ENCODE measurements at places on chromosomes 1 and 21.

GRCh38 chr1:26747048-26747447, 40.7 kb upstream of the PIGV start:
- DNase-seq = no peak

DNA sequence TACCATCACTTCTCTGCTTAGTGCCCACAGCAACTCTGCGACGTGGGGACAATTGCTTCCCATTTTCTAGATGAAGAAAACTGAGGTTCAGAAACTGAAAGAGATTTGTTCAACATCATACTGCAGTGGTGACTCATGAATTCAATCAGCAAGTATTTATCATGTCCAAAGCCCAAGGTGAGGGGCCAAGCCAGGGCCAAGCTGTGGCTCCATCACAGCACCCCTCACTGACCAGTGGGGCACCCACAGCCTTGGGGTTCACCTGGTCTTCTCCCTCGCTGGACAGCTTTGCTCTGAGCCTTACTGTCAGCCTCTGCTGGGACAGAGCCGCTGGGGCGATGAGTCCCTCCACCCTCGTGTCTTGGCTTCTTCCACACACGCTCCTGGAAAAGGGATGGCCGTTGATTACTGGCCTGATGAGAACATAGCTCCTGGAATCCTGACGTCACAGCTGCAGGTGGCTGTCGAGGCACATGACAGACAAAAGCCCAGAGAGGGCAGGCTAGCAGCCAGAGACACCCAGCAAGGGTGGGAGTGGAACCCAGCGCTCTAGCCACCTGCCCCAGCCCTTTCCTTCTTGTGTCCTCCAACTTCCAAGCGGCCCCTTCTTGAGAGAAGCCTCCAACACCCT, 6.2 kb downstream of the EDN2 start:
- no peak for DNase-seq

- DNase-seq = no peak
These were observed 210.3 kb downstream of the TPR start for GRCh38 chr1:186164773-186165172.

DNA sequence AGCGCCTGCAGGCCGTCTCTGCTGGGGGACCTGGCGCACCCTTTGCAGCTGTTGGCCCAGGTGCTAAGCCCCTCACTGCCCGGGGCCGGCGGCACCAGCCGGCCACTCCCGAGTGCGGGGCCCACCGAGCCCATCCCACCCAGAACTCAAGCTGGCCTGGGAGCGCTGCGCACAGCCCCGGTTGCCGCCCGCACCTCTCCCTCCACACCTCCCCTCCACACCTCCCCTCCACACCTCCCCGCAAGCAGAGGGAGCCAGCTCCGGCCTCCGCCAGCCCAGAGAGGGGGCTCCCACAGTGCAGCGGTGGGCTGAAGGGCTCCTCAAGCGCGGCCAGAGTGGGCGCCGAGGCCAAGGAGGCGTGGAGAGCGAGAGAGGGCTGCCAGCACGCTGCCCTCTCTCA, 177.8 kb upstream of the KAZN start:
- no peak for DNase-seq

- DNase-seq = peak; percentile 70
These were observed 5.1 kb downstream of the HSPB7 start for GRCh38 chr1:16012590-16013219.

DNA sequence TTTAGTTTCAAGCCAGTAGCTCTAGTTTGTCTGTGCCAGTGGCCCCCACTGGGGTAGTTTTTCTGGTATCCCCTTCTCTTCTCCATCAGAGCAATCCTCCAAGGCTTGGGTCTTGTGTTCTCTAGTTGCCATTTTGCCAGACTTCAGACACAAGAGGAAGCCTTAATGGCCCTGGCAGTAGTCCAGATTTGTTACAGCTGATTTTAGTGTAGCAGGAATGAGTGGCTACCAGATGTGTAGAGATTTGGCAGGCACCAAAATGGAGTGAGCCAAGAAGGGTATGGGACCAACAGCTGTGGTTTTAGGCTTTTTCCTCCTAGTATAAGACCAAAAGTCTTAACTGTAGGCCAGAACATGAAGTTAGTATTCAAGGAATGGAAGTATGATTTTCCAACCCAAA, 56.8 kb downstream of the ACP6 start:
- peak; percentile 49 for DNase-seq

DNA sequence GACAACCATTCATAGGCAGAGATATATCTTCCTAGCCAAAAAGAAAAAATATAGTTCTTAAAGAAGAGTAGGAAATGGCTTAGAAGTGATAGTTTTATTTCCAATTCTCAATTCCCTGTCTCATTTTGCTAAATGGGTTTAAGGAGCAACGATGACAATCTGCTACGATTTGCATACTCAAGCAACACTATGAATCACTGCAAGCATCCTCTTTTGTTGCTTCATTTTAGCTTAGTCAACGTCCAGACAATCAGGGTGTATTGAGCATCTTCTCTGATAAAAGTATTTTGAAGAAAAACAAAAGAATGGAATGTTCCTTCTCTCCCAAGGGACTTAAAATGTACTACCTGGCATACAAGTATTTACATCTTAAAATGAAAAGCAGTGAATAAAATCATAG, 80.6 kb downstream of the RGS7 start:
- DNase-seq = no peak

DNA sequence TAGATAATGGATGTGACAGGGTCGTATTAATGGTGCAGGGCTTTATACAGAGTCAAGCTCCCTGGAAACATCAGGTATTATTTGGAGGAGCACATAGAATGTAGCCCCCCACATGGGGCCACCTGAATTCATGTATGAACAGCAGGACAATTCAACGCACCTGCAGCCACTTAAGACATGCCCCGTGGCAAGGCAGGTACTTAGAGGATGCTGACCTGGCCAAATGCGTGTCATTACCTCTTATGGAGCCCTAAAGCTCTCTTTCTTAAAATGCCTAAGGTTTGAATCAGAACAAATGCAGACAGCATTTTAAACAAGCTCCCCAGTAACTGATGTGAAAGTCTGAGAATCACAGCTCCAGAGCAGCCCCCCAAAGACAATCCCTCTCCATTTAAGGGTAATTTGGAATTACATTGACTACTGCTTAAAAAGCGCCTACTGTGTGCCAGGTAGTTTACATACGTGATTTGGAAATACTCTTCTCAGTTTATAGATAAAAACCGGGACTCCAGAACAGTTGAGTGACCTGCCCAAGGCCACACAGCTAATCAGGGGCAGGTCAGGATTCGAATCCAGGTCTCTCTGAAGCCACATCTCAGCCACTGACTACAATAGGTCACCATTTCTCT, 71.0 kb upstream of the KLHDC7A start:
- no peak for DNase-seq

DNA sequence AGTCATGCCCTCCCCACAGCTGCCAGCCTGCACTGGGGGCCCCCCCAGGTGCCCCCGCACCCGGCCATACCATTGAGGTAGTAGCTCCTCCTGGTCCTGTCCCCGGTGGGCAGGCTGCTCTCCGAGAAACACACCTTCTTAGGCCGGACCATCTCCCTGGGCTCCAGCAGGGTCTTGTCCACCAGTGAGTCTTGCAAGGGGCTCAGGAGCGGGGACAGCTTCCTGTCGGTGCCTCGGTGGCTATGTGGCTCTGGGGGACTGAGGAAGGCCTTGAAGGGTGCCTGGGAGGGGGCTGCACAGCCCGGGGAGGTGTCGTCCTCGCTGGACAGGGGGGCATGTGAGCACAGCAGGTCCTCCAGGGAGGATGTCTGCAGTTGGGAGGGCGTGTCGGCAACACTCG, 12.9 kb upstream of the FTCD start:
- no peak for DNase-seq

- DNase-seq = peak; percentile 80
These were observed 6.8 kb downstream of the TENT5C start for GRCh38 chr1:117612517-117613248.

DNA sequence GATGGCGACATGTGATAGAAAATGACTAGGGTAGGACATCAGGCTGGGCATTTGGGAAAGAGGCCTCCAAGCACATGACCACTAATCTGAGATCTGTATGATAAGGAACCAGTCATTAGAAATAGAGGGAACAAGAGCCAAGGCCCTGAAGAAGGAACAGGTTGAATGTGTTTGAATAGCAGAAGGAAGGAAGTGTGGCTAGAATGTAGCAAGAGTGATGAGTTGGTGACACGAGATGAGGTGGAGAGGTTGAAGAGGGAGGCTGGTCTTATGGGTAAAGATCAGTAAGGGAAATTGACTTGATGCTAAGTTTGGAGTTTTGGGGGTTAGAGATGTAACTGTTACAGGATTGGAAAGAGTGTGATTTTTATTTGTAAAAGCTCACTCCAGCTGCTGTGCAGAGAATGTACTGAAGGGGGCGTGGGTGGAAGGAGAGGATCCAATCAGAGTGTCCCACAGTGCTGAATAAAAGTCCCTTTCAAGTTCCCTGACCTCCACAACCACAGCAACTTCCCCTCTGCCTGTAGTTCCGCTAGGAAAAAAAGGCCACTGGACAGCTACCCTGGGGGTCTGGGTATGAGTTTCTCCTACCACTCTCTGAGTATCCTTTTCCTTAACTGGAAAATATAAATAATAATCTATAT, 295.0 kb downstream of the OMA1 start:
- no peak for DNase-seq

DNA sequence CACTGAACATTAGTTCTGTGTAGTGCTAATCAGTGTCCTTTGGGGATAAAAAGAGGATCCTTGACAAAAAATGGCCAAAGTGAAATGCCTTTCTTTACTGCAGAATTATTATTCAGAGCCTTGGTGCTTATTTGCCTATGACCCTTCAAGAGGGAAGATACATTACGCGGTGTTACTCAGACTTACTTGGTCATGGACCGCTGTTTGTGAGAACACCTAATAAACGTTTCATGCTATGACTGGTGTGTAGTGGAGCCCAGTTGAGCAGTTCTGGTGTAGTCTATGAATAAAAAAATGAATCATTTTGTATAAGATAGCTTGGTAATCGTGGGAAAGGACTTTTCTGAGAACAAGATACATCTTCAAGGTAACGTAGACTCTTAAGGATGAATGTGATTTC, 8.3 kb downstream of the NFYC start:
- DNase-seq = no peak

- peak; percentile 64 for DNase-seq
These were observed 207.3 kb downstream of the SLC45A1 start for GRCh38 chr1:8525216-8525557.

GRCh38 chr1:32580348-32581017, 41.3 kb downstream of the ZBTB8A start:
- no peak for DNase-seq

DNA sequence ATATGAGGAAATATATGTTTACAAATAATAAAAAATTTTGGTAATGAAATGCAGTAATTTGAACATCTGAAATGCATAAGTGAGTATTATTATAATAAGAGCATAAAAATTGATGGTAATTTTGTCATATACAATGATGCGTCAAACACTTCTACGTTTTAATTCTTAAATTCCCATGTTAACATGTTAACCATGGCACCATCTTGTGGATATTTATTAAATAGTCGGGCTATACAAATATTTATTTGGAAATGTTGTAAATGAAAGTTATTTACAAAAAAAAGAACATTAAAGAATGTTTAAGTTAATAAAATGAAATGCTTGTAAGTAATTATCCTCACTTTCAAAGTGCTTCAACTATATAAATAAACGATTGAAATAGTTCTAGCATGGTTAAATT, 57.2 kb upstream of the C1orf185 start:
- DNase-seq = peak; percentile 47

DNA sequence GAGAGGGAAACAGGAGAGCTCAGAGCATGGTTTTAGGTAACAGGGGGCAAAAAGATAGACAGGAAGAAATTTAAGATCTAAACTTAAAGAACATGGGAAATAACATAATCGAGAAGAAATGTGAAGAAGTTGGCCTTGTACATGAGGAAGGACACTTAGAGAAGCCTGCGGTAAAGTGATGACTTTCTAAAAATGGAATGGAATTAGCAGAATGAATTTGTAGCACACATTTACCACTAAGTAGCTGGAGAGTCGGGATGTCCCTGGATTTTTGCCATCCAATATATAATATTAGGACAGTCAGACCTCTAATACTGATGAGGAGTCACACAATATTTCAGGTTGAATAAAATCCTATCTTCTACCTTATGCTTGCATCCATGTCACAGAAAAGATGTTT, 77.7 kb upstream of the C1orf87 start:
- DNase-seq = no peak

DNA sequence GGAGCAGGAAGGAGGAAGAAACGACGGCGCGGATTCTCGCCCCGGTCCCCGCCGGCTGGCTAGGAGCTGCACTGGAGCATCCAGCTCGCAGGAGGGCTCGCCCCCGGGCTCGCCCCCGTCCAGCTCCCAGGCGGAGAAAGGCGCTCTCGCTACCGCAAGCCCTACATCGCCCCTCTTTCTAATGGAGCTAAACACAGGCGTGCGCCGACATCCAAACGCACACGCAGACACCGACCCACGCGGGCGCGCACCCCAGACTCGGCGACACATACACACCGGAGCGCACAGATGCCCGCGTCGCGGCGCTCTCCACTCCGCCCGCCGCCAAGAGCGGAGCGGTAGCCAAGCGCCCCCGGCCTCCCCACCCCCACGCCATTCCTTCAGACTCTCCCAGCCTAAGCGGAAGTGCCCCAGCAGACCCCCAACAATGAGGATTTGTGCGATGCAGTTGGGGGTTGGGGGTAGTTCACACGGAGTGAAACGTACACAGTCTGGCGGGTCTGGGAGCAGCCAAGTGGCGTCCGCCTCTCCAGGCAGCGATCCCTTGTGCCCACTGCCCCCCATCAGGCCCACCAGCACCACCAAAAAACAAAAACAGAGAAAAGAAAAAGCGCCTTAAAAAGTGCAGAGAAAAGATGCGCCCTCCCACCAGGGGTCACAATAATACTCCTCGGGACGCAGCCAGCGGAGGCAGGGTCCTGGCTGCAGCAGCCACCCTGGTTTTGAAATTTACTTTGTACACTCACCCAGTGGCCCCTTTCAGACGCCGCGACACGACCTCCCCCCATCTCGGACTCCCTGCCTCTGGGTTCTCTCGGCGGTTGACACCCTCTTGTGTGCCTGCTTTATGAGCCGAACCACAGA, 1.4 kb downstream of the DAB1 start:
- peak; percentile 10 for DNase-seq

GRCh38 chr1:218482683-218483082, 137.5 kb downstream of the TGFB2 start:
- DNase-seq = peak; percentile 94
